ENCODE measurements at places on chromosomes 7 and 10.
A peak's percentile ranks its signal among the peaks of the same experiment; 100 is the strongest.

- DNase-seq: no peak
Observed at GRCh38 chr10:47321521-47322195, 596 bp upstream of the GDF2 start.

DNA sequence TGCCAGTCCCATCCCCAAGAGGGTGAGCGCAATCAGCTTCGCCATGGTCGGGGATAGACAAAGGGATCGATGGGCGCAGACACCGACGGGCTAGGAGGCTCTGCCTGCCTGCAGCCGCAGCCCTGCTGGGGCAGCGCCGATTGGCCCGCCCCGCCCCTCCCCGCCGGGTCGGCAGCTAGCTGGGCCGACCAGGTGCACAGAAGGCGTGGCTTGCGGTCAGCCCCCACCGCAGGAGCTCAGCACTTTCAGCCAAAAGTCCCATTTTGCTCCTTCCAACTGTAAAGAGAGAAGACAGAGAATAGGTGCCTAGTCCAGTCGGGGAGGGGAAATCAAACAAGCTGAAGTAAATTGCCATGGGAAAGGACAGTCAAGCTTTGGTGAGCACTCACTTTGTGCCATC lies at the start of gene PON1:
Gene PON1 (minus strand): TSS at position 102 of the 400 bp plus-strand sequence. CDS start 57 bp downstream, at position 45.
- DNase-seq: no peak

GRCh38 chr10:29959586-29959985 lies 99.8 kb downstream of the JCAD start:
- no peak for DNase-seq

GRCh38 chr10:8803992-8804391 lies 749.5 kb downstream of the GATA3 start:
- no peak for DNase-seq

- no peak for DNase-seq
Observed at GRCh38 chr10:111338805-111339204, 262.0 kb downstream of the ADRA2A start.

DNA sequence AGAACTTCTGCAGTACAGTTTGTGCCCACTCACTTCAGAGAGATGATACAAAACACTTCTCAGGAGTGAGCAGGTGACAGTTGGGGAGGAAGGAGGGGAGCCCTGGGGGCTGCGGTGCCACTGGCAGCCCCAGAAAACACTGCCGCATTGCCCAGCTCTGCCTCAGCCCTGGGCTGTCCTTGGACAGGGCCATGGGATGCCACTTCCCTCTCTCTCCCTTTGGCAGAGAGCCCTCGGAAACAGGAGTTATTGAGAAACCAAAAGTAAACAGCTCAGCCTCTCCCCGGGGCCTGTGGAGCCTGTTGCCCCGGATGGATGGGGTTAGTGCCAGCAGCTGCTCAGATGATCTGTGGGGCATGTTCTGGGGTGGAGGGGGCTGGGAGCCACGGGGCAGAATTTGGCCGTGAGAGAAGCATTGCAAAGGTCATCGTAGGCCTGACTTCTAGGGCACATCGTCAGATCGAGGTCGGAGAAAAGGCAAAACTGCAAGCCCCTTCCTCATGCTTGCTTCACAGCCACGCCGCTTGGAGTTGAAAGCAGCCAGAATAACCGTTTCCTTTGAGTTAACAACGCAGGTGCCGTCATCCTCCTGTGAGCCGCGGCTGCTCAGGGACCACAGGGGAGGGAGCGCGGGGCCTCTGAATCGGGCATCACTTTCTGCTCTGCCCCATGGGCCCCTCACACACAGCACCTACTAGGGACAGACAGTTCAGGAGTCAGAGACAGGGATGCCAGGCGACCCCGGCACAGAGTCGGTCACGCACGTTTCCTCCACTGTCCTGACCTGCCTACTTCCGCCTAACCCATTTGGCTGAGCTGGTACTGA lies 256.4 kb downstream of the CAMK1D start:
- peak; percentile 26 for DNase-seq

DNA sequence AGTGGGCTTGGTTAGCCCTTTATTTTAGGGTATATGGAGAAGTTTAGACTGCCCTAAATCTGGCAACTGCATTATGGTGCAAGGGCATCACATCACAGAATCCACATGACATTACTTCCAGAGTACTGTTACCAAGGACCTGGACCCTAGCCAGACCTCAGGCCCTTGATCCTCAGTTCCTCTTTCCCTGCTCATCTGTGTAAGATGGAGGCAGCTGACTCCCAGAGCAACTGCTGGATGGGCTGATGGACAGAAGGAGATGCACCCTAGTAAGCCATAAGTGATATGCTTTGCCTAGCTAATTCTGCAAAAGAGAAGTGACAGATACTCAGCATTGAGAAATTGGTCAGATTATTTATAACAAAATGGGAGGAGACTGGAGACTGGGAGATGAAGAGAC lies 131.7 kb downstream of the DYNC1I1 start:
- no peak for DNase-seq

DNA sequence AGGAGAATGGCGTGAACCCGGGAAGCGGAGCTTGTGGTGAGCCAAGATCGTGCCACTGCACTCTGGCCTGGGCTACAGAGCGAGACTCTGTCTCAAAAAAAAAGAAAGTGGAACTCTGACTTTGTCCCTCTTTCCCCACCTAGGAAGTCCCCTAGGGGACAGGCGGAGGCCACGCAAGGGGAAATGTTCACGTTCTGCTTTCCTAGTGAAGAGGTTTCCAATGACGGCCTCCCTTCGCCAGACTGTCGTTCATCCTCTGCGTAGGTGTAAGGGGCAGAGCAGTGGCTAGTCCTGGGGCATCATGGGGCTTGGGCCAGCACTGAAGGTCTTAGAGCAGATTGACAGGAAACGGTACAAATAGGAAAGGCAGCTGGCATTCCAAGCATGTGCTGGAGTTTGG lies 30.6 kb downstream of the SUFU start:
- no peak for DNase-seq

DNA sequence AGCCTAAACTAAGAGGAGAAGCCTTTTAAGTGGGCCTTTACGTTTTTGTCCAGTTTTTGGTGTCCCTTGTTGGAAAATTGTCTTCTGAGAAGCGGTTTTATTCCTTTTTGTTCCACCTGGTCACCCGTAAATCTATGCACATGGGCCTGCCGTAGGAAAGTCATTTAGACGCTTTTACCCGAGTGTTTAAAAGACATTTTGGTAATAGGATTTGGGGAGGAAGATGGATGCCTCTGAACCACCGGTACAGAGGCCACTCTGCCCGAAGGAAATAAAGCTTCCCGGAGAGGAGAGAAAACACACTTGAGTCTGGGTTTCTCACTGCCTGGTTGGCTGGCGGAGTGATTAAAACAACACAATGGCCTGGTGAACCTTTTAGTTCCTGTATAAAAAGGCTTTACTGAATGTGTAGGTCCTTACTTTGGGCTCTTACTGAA lies 760 bp downstream of the THNSL1 start:
- no peak for DNase-seq

- DNase-seq: no peak
Observed at GRCh38 chr7:128021366-128021765, 9.9 kb downstream of the LRRC4 start.

- no peak for DNase-seq
Observed at GRCh38 chr7:138377306-138377705, 82.8 kb upstream of the TRIM24 start.

- DNase-seq: no peak
Observed at GRCh38 chr10:35712486-35712885, 70.4 kb upstream of the FZD8 start.
